ENCODE measurements at places on chromosomes 2 and 18. TPM values are rescaled to one million over a fixed set of nuclear protein-coding genes. Genes with fewer than 3 reads are reported as not detected.
A peak's percentile ranks its signal among the peaks of the same experiment; 100 is the strongest.

MC2R gene
- not detected for polyA plus RNA-seq

- DNase-seq = no peak
Measured at GRCh38 chr2:120740375-120740764, 4.7 kb downstream of the GLI2 start.

- DNase-seq = peak; percentile 17
Measured at GRCh38 chr2:174350018-174350417, 15.3 kb downstream of the SP9 start.

- no peak for DNase-seq
Measured at GRCh38 chr2:54981385-54981784, 68.9 kb downstream of the RTN4 start.

MARCHF4 gene
- 0.28 TPM for polyA plus RNA-seq

GLB1L gene
- 6.6 TPM for polyA plus RNA-seq

GRCh38 chr18:31510319-31510718, 12.3 kb downstream of the DSG2 start:
- DNase-seq = peak; percentile 54

DNA sequence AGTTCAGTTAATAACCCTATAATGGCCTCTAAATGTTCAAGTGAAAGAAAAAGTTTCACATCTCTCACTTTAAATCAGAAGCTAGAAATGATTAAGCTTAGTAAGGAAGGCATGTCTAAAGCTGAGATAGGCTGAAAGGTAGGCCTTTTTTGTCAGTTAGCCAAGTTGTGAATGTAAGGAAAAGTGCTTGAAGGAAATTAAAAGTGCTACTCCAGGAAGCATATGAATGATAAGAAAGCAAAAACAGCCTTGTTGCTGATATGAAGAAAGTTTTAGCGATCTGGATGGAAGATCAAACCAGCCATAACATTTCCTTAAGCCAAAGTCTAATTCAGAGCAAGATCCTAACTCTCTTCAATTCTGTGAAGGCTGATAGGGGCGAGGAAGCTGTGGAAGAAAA, 10.1 kb downstream of the PLCL1 start:
- no peak for DNase-seq

GRCh38 chr18:4058179-4058578, 396.9 kb downstream of the DLGAP1 start:
- DNase-seq = no peak

AKAIN1 gene
- polyA plus RNA-seq = not detected

GRCh38 chr18:36814994-36815393, 13.8 kb downstream of the TPGS2 start:
- DNase-seq = no peak

GRCh38 chr2:45706033-45706432, 54.6 kb downstream of the PRKCE start:
- no peak for DNase-seq

DNA sequence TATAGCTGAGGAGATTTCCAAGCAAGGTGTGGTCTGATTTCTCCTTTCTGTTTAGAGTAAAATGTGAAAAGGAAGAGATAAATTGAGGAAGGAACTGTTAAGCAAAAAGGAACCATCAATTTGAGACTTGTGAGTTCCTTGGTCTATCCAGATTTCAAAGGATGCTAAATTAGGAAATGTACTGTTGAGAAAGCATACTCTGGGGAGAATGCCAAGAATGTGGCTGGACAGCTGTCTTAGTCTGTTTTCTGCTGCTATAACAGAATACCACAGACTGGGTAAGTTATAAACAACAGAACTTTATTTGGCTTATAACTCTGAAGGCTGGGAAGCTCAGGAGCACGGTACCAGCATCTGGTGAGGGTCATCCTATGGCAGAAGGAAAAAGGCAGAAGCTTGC, 1097.2 kb downstream of the TDRD15 start:
- no peak for DNase-seq

DNA sequence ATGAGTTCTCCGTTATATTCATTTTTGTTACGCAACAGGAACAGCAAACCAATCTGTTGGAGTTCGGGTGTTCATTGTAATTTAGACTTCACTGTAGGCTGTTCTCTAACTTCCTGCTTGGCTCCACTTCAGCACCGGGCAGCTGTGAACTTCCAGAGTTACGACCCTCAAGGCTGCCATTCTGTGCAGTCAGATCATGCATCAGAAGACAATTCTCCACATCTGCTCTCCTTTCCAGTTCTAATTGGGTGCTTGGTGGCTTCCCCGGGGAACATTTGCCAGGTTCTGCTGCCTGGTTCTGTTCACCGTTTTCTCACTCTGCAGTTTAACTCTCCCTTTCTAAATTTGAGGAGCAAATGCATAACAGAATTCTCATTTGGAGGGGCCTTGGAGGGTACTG, 237.7 kb downstream of the NYAP2 start:
- no peak for DNase-seq

SERPINB5 gene
- not detected for polyA plus RNA-seq

ALK gene
- 0.16 TPM for polyA plus RNA-seq

CD302 gene
- polyA plus RNA-seq = 7.1 TPM

CRACDL gene
- polyA plus RNA-seq = 1.4 TPM

DNA sequence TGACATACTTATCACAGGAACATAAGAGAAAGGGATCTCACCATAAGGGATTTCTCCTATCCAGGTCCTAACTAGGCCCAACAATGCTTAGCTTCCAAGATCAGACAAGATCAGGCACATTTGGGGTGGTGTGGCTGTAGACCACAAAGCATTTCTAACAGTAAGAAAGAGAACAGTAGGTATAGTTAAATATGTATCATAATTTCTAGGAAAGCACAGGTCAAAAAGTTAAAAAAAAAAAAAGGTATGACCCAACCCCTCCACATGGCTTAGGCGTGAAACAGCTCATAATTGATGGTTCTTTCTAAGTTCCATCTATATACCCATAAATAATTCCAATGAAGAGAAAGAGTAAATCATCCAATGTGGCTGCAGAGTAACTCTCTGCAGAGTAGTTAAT, 6.9 kb downstream of the PRKD3 start:
- no peak for DNase-seq

DNA sequence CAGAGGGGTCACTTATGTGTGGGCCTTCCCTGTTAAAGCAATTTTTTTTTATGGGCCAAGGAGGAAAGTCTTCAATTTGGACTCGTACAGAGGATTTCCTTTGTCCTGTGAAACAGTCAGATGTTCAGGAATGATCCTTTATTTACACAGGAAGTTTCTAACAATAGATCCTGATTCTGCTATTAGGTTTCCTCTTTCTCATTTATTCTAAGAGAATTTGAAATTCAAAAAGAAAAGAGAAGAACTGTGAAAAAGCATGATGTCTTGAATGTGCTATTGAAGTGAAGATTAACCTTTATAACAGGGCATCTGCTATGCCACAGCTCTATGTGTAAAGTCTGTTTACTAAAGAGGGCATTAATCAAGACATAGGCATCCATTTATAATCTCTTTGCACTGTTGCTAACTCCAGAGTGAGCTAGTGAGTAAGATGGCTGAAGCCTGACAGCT, 105.3 kb upstream of the FAM98A start:
- no peak for DNase-seq

- no peak for DNase-seq
Measured at GRCh38 chr2:101792208-101792607, 94.7 kb downstream of the MAP4K4 start.
